ENCODE measurements at places on chromosomes 7 and 10.

DNA sequence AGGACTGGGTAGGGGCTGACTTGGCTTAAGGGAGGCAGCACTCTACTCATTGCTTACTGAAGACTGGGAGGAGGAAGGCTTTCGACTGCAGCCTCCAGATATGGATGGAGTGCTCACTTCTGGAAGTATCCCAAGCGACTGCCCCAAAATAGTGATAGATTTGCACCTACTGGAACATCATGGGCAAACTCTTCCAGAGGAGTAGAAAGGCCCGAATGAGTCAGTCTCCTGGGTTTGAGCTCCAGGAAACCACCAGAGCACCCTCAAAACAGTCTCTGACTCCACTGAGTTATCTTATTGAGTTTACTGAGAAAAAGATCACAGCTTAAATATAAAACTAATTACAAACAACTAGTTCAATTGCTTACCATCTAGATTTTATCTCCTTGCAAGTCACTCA is 37.2 kb upstream of the PDLIM1 start:
- no peak for DNase-seq

GRCh38 chr7:125668321-125668993 is 738.8 kb upstream of the POT1 start:
- DNase-seq: no peak

- DNase-seq: no peak
Observed at GRCh38 chr7:41955451-41955850, 252.6 kb upstream of the INHBA start.

DNA sequence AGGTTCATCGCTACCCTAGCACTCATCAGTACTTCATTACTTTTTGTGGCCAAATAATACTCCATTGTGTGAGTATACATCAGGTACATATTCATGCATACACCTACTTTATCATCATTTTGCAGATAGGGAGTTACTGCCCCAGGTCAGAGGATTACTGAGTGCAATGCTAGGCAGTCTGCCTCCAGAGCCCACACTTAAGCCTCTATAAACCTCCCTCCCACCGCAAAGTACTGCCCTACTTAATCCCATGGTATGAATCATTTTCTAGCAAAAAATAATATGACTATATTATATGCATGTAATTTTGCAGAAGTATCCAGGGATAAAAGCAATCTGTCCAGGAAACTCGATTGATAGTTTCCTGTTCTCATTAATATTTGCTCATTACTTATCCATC is 194.3 kb downstream of the GRID1 start:
- no peak for DNase-seq

GRCh38 chr7:20776942-20777341 is 9.7 kb downstream of the SP8 start:
- no peak for DNase-seq

DNA sequence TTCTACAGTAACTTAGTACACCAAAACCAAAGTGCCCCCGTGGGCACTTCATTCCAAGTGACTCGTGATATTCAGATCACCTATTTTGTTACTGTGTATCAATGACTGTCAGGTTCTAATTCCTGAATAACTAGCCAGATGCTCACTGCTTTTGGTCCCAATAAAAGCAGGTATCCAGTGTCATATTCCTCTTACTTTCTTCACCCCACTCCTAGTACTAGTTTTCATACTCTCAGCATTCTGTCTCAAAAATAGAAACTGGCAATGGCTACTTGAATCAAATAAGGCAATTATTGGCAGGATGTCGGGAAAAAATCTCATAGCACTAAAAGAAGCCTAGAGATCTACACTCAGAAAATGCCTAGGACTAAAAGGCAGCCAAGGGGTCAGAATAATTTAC is 84.6 kb downstream of the ZNF467 start:
- no peak for DNase-seq

- DNase-seq: no peak
Observed at GRCh38 chr7:21617916-21618390, 75.1 kb downstream of the DNAH11 start.

DNA sequence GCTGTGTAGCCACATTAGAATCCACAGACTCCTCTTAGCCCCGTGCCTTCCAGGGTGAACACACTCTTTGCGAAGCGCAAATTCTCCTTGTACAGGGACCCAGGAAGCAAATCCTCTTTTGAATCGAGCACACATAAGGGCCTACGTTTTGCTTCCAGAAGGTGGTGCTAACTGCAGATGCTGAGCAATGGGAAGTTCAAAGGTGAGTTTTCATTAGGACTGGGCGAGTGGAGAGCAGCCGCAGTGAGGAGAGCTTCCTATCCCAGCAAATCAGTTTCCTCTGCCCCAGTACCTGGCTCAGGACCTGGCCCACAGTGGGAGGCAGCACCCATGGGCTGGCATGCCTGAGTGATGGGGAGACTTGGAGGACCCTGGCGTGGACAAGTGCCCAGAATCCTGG is 23.5 kb upstream of the GPR26 start:
- no peak for DNase-seq
